DMS79 (cell line): ENCODE measurements at places on chromosomes 2 and 18.

- DNase-seq, result no peak
Measured at GRCh38 chr18:79644666-79645057, 34.9 kb upstream of the CTDP1 start.

DNA sequence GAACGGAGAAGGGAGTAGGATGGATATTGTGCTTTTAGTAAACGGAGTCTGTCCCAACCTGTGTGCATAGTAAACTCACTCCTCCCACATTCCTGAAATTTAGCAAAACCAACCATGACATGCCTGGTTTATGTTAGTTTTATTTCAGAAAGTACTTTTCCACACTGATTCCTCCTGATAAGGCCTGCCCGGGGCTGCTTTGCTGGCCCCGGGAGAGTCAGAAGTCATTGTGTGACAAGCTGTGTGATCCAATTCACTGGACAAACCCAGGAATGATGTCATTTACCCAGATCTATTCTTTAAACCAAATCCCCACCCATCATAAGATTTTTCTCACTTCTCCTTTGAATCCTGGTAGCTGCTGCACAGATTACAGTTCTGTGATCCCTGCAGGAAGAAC is 109.0 kb downstream of the SETBP1 start:
- no peak for DNase-seq

- DNase-seq, result no peak
Measured at GRCh38 chr18:78953566-78953965, 26.1 kb upstream of the SALL3 start.

DNA sequence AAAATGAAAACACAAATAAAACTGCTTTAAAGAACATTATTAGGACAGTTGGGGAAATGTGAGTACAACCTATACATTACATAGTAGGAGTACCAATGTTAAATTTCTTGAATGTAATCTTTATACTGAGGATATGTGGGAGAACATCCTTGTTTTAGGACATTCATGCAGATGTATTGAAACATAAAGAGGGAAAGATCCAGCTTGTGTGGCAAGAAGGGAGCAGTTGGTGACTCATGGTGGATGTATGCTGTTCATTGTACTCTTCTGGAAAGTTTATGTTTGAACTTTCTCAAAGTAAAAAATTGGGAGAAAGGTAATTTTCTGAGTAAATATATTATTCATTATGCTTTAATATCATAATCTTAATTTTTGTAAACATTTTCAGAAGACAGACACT is 132.1 kb upstream of the DLGAP1 start:
- no peak for DNase-seq

GRCh38 chr2:38433607-38433975 is 56.5 kb upstream of the ATL2 start:
- DNase-seq, result no peak

GRCh38 chr2:150267651-150268415 is 219.6 kb downstream of the RND3 start:
- DNase-seq, result no peak

DNA sequence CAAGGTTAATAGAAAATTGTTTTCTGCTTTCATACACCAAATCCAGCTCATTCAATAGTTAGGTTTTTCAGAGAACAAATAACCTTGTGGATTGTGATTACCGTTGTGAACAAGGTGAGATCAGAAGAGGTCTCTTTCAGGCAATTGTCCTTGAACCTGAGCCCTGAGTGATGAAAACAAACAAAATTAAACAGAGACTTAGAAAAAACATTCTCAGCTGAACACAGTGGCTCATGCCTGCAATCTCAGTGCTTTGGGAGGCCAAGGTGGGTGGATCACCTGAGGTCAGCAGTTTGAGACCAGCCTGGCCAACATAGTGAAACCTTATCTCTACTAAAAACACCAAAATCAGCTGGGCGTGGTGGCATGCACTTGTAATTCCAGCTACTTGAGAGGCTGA is 68.1 kb downstream of the HNMT start:
- no peak for DNase-seq

GRCh38 chr2:232276733-232277313 is 101.7 kb upstream of the ALPP start:
- peak; percentile 40 for DNase-seq

DNA sequence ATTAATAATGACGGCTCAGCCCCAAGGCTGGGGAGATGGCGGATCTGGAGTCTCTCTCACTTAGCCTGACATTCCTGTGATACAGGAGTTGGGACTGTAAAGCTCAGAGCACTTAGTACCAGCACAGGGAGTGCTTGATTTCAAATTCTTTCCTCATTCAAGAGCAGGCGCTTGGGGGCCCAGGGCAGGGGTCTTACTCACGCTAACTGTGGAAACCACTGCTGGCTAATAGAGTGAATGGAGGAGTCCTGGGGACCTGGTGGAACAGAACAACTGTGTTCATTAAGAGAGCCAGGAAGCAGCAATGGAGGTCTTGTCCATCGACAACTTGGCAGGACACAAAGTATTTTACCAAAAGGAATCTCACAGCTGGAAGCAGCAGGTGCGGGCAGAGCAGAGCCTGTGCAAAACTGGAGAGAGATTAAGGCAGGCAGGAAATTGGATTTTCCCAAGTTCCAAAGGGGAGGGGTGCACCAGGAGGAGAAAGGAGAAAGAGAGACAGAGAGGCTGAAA is 358.9 kb downstream of the TNS1 start:
- DNase-seq, result no peak

DNA sequence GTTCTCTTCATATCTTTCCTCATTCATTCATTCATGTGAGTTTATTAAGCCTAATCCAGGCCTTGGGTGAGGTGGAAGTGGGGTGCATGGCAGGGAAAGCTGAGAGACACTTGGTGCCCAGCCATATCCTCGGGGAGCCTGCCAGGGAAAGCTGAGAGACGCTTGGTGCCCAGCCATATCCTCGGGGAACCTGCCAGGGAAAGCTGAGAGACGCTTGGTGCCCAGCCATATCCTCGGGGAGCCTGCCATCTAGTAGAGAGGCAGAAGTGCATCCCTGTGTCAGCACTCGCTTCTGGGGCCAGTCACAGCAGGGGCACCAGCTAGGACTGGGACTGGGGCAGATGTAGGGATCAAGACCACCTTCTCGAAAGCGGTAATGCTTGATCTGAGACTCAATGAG is 39.4 kb downstream of the DDX18 start:
- no peak for DNase-seq

GRCh38 chr2:74532222-74532621 is 2.5 kb downstream of the HTRA2 start:
- no peak for DNase-seq

- DNase-seq, result no peak
Measured at GRCh38 chr2:74025971-74026612, 41.4 kb downstream of the TET3 start.

- DNase-seq, result no peak
Measured at GRCh38 chr2:109532728-109533076, 81.1 kb downstream of the SEPTIN10 start.

DNA sequence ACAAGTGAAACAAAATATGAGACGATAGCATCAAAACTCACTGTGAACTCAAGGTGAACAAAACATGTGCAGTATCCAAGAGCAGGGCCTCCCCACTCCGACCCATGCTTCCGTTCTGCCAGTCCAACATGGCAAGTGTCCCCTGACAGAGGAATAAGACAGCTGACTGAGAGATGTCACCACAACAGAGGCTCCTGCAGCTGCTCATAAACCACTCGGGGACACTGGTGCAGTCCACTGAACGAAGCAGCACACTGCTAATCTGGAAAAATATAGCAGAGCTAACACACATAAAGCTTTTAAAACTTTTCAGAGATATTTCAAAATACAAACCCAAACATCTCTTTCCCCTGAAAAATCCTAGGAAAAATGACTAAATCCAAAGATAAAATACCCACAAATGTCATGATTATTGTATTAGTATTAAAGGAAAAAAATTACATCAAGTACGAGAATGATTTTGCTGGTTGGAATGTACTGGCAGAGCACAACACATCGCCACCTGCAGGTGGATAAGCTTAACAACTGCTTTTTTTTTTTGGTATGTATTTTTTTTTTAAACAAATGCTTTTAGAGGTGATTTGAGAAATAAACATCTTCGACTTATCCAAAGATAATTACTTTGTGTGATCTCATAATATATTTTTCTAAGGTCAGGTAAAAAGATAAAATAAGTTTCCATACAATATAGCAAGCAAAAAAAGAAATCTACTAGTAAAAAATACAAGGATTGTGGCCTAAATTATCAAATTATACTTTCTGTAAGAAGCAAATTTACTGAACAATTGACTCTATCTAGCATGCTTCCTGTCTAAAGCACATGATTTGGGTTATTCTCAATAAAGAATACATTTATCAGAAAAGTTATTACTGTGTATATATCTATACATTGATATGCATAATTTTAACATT is 18.6 kb downstream of the THADA start:
- DNase-seq, result no peak

DNA sequence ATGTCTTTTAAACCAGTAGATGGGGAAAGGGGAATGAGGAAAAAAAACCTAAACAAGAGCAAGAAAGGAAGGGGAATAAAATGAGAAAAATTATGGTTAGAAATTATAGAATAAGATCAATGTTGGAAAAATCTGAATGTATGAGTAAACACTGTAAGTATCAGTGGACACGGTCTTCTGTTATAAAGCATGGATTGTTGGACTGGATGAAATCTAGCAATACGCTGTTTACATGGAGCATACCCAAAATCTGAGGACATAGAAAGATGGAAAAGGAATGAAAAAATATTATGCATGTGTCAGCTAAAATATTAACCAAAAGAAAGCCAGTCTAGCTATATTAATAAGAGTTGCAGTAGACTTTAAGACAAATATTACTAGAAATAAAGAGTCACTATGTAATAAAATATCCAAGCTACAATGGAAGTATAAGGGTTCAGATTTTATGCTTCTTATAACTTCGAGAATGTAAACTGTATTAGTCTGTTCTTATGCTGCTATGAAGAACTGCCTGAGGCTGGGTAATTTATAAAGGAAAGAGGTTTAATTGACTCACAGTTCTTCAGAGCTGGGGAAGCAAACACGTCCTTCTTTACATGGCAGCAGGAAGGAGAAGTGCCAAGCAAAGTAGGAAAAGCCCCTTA is 32.4 kb downstream of the DDX1 start:
- DNase-seq, result no peak
